ENCODE measurements at places on chromosomes 11 and 22. TPM values are rescaled to one million over a fixed set of nuclear protein-coding genes. Genes with fewer than 3 reads are reported as not detected.

Gene KRTAP5-1
- not detected for polyA plus RNA-seq

Gene CD82
- 34.9 TPM for polyA plus RNA-seq

Gene OR2AG2
- polyA plus RNA-seq, result 0.05 TPM

Gene UBQLNL
- 1.5 TPM for polyA plus RNA-seq

Gene MN1
- polyA plus RNA-seq, result 1.4 TPM

Gene FOLR1
- polyA plus RNA-seq, result 0.98 TPM

Gene TYR
- polyA plus RNA-seq, result 0.02 TPM

Gene MGAT3
- 3.7 TPM for polyA plus RNA-seq

Gene P2RX6
- 0.87 TPM for polyA plus RNA-seq

Gene LRRC55
- 0.25 TPM for polyA plus RNA-seq

Gene OR51A7
- polyA plus RNA-seq, result 0.05 TPM

Gene KRTAP5-9
- 0.48 TPM for polyA plus RNA-seq

Measured in thymus (tissue), 14 donors.